ENCODE measurements at places on chromosomes 1 and 21. TPM values are rescaled to one million over a fixed set of nuclear protein-coding genes. Genes with fewer than 3 reads are reported as not detected.

- no peaks in the 10 kb centered on the region for H3K27me3 ChIP-seq
- no peak overlapping the region for H3K4me3 ChIP-seq
- H3K4me1 ChIP-seq = no peaks in the 10 kb centered on the region
- H3K27ac ChIP-seq = no peak overlapping the region
- no peaks in the 10 kb centered on the region for H3K36me3 ChIP-seq
Measured at GRCh38 chr1:45116340-45116739, 90.1 kb downstream of the ZSWIM5 start.

DNA sequence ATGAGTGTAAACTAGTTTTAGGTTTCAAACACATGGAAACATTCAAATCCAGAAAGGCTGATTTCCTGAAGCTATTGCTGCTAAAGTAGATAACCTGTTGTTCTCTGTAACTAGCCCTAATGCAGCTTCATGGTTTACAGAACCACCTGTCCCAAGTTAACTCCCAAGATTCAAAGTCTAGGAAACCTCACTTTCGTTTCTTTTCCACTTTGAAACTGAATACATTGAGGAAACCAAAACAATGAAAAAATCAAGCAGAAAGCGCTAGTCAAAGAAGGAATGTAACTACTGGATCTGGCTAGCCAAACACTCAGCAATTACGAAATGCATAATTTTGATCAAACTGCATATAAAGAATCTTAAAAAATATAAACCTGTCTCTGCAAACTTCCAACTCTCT, 17.8 kb downstream of the SLC16A1 start:
- no peaks in the 10 kb centered on the region for H3K4me1 ChIP-seq
- H3K36me3 ChIP-seq = no peaks in the 10 kb centered on the region
- no peaks in the 10 kb centered on the region for H3K27me3 ChIP-seq
- no peak overlapping the region for H3K4me3 ChIP-seq
- no peak for DNase-seq

GRCh38 chr1:51147394-51147793, 45.4 kb downstream of the C1orf185 start:
- DNase-seq = no peak
- no peaks in the 10 kb centered on the region for H3K27me3 ChIP-seq
- no peak overlapping the region for H3K27ac ChIP-seq

DNA sequence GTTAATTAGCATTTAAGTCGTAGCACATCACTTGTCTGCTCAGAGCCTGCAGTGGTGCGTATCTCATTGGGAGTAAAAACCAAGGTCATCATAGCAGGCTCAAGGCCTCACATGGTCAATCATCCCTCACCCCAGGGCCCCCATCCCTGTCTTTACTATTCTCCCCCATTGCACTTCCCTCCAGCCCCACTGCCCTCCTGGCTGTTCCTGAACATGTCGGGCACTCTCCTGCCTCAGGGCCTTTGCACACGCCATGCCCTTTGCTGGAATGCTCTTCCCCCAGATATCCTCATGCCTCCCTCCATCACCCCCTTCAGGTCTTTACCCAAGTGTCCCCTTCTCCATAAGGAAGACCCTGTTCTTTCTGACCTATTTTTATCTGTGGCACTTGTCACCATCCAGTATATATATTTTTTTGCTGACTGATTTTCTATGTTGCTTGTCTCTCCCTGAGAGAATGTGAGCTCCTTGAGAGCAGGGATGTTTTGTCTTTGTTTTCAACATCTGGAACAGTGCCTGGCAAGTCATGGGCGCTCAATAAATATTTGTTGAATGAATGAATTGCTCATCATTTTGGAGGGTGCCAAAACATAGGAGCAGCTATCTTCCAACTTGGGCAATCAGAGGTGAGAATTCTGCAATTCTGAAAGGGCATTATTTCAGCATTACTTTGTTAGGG, 74.1 kb upstream of the POU3F1 start:
- H3K27ac ChIP-seq = no peak overlapping the region
- no peak overlapping the region for H3K4me3 ChIP-seq
- no peaks in the 10 kb centered on the region for H3K4me1 ChIP-seq

GRCh38 chr1:231584117-231584516, 42.5 kb upstream of the DISC1 start:
- H3K27me3 ChIP-seq = no peaks in the 10 kb centered on the region
- no peak overlapping the region for H3K4me3 ChIP-seq
- no peak for DNase-seq

- no peak overlapping the region for H3K4me3 ChIP-seq
- no peak overlapping the region for H3K27ac ChIP-seq
Measured at GRCh38 chr1:81549588-81550127, 251.1 kb upstream of the ADGRL2 start.

- H3K36me3 ChIP-seq = no peaks in the 10 kb centered on the region
- H3K27me3 ChIP-seq = no peaks in the 10 kb centered on the region
- H3K4me3 ChIP-seq = no peak overlapping the region
- H3K4me1 ChIP-seq = no peaks in the 10 kb centered on the region
- no peak overlapping the region for H3K27ac ChIP-seq
Measured at GRCh38 chr1:85976516-85977205, 179.9 kb downstream of the COL24A1 start.

The PLEKHA6 gene
- 0.31 TPM for polyA plus RNA-seq

The CATSPERE gene
- polyA plus RNA-seq = 0.82 TPM

The DEPDC1 gene
- polyA plus RNA-seq = 0.03 TPM

The OLIG2 gene
- not detected for polyA plus RNA-seq

The TP53BP2 gene
- 18.2 TPM for polyA plus RNA-seq

Measured in B cell (primary cell).